ENCODE measurements at places on chromosomes 4 and X.

DNA sequence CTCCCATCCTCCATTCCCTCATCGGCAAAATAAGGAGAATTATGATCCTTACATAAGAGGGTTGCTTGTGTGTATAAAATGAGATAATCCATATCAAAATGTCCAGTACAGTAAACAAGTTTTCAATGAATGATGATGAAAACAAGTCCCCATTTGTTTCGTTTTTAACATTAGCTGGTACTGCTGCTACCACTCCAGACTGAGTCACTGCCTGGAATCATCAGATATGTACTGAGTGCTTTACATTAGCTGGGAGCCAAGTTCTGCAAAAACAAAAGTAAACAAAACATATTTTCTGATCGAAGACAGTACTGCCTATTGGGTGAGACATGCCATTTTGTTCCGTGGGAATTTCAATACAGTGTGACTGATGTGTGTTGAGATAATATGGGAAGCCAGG lies 123.2 kb upstream of the IGFBP7 start:
- peak; percentile 57 for DNase-seq

GRCh38 chr4:130336585-130337217 lies 1240.7 kb downstream of the C4orf33 start:
- DNase-seq, result peak; percentile 54

- DNase-seq, result no peak
These were observed 22.2 kb downstream of the PSAPL1 start for GRCh38 chr4:7412554-7412912.

DNA sequence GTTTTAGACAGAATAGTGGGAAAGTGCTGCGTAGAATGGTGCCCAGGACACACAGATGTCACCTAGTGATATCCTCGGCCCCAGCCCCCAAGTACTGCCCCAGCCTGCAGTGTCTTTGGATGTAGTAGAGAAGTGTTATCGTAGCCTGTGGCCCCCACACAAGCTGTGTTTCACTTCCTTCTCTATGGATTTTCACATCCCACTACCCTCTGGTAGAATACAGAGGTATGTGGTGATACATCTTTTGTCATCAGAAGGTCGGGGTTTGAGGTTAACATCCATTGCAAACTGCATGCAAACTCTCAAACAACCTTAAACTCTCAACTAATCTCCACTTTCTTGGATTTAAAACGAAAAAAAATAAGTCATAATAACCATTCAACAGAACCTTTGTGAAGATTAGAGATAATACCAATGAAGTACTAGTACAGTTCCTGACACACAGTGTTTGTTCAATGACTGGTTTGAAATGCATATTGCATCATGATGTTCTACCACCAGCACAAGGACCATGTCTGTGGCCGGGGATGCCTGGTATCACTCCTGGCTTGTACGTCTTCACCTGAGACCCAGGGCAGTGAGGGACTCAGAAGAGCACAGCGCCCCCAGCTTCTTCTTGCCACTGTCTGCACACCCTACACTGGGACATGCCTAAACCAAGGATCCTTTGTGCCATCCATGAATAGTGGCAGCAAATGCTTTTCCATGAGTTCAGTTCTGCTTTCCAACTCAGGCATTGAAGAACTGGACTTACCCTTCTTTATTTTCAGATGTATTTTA lies 267.3 kb downstream of the DCTD start:
- no peak for DNase-seq

GRCh38 chr4:37568489-37568888 lies 117.7 kb downstream of the RELL1 start:
- no peak for DNase-seq

GRCh38 chr4:10688846-10689245 lies 4.3 kb upstream of the CLNK start:
- no peak for DNase-seq

- no peak for DNase-seq
These were observed 169.8 kb upstream of the BCOR start for GRCh38 chrX:40267334-40268187.

DNA sequence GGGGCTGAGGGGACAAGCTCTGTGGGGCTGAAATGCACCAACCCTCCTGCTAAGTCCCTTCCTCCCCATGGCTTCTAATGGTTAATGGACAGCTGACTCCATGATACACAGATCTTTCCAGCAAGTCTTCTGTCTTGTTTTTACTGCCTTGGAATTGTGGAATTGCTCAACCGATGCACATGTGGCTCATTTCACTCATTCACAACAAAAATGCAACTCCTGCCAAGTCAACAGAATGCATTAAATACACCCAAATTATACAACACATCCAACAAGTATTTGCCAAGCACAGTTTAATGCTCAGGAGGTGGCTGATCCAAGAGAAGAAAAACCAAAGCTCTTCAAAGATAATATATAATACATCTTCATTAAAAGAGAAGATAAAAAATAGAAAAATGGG lies 61.9 kb upstream of the PAGE4 start:
- no peak for DNase-seq

- DNase-seq, result no peak
These were observed 94.1 kb downstream of the RTL5 start for GRCh38 chrX:72037601-72038000.

DNA sequence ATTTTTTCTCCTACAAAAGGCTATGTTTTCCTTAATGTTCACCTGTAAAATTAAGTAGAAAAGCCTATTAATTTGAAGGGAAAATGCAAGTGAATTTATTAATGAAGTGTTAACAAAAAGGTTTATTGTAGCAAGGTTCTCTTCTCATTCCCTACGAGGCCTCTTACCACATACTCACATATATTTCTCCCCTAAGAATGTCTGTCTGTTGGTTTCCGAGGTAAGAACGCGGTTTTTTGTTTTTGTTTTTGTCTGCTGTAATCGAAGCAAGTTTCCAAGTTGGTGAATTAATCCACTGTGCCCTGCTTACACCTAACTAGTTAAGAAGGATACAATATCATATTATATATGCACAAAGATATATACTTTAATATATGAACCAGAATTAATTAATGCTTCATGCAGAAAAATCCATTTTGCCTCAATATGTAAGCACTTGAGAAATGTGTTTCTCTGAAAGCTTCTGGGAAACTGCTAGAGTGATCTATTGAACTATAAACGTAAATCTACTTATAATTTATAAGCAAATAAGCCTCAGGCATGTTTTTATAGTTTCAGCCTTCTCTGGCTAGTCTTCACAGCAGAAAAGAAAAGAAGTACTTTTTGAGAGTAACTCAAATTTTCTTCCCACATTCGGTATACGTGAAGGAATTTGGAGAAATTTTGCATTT lies 120.8 kb downstream of the EGF start:
- DNase-seq, result no peak

GRCh38 chr4:30948653-30949052 lies 228.5 kb downstream of the PCDH7 start:
- DNase-seq, result peak; percentile 78

- DNase-seq, result no peak
These were observed 14.1 kb upstream of the PPARGC1A start for GRCh38 chr4:23903859-23904438.

GRCh38 chrX:71144651-71145050 lies at the start of gene NLGN3:
Gene NLGN3, plus strand, starts transcription at chrX:71144841. Its CDS starts 2,909 bp downstream, at chrX:71147750.
- no peak for DNase-seq

GRCh38 chr4:174555789-174556630 lies 33.7 kb upstream of the HPGD start:
- DNase-seq, result no peak

DNA sequence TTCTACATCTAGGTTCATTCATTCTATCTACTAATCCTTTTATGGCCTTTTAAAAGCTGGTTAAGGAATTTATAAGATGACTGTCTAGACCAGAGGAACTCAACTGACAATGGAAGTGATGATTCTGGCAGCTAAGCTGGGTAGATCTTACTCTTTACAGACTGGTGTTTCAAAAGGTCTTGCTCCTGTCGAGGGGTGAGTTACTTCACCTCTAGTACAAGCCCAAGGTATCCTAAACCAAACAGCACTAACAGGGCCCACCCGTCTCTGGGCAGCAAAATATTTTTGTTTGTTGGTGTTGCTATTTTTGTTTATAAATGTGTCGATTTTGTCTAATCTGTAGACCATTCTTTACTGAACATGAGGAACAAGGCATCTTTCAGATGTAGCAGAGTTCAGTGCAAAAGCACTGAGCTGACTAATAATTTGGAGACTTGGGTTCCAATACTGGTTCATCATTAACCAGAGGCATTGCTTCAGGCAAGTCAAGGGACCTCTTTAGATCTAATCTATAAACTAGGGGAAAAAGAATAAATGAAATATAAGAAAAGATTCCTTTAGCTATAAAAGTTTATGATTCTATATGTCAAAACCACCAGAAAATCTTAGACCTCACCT lies 90.3 kb upstream of the FRG1 start:
- DNase-seq, result no peak

- no peak for DNase-seq
These were observed 15.8 kb upstream of the DHRSX start for GRCh38 chrX:2516623-2517022.
